ENCODE measurements at places on chromosomes 11 and 22.

DNA sequence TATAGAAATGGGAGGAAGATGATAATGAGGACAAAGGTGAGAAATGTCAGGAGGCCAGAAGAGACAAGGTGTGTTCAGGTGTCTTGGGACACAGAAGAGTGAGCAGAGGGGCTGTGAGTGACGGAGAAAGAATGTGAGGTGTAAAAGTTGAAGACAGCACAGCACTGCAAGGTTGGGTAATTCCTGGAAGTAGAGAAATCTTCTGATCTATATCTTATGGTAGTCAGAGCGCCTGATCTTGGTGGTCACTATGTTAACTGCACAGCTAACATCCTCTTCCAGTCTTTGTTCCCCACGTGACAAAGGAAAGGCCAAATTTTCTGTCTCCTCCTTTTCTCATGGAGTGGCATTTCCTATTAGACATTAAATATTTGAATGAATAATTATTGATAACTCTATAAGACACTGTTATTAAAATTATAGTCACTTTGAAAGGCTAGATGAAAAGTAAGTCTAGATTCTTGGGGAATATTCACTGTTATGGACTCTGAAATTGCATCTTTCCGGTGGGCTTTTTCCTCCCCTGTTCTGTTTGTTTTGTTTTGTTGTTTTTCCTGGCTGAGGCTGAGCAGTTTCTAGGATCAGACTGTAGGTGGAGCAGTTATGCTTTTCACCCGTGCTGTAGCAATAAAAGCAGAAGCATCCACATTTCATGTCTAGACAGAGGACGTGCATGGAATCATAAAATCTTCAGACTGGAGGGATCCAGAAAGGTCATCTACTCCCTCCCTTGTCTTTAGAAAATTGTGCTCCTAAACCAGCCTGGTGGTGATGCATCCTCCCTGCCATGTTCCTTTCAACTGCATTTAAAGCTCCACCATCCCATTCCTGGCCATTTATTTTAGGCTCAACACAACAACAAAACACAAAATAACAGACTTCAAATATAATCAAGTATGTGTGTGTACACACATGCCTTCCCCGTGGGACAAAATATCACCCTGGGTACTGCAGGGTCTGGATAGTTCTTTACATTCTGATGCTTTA is 26.6 kb downstream of the SC5D start:
- no peak for DNase-seq

DNA sequence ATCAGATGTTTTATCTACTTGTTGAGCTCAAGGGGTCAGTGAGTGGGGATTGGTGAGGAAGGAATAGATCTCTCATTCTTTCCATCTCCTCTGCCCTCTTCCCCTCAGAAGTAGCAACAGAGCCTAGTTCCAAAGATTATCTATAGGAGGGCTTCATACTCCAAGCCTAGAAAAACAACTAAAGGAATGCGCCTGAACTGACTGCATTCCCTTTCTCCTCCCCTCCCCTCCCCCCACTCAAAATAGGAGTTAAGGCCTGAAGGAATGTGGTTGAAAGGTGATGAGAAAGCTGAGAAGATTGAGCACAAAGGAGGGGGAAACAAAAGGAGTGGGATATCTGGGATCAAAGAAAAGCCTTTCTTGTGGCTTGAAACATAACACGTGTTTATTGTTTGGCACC is 10.5 kb downstream of the EMSY start:
- no peak for DNase-seq

- DNase-seq, result no peak
Observed at GRCh38 chr11:15016200-15016599, 44.0 kb upstream of the CALCA start.

DNA sequence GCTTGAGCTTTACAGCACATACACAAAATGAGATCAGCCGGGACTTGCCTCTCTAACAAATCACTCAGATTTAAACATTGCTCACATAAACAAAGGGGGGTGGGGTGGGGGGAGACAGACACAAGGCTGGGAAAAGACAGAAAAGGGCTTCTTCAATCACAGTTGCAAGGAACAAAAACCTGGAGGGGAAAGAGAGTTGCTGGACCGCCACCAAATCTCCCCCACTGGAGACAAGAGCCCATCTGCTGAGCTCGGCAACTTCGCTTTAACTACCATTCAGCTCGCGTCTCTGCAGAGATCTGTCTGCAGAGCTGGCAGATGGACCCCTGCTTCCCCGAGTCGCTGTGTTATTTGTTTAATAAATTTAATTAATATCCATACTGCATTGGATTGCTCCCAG is 165.0 kb downstream of the RCN1 start:
- DNase-seq, result no peak

DNA sequence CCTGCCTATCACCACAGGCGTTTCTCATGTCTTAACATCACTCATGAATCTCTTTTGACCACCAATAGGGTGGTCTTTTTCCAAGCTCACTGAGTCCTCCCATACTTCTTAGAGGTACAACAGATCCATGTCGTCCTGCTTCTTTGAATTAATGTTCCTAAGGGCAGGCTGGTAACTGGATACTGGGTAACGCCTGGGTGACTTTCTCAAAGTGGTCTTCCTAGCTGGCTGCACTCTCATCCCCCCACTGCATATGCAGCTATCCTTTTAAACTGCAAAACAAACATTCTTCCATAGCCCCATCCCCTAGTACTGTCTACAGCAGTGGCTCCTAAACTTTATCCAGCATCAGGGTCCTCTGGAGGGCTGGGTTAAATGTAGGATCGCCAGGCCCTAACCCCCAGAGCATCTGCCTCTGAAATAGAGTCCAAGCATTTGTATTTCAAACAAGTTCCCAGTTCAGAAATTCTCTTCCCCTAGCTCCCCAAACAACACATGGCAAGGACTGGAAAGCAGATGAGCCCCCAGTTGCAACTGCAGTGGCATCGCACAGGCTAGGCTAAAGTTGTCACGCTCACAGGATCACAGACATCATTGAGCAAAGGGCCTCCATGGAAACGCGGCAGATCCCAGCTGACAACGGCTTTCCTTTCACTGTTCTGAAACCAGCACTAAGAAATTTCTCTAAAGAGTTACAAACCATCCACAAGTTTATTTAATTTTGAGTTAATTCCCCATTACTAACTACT is 204.9 kb downstream of the LARGE1 start:
- DNase-seq, result no peak

Measured in SK-N-MC (cell line).